Right ventricle myocardium inferior (tissue), 1 donor: ENCODE measurements at places on chromosomes 7 and 10. TPM values are rescaled to one million over a fixed set of nuclear protein-coding genes. Genes with fewer than 3 reads are reported as not detected.

DNA sequence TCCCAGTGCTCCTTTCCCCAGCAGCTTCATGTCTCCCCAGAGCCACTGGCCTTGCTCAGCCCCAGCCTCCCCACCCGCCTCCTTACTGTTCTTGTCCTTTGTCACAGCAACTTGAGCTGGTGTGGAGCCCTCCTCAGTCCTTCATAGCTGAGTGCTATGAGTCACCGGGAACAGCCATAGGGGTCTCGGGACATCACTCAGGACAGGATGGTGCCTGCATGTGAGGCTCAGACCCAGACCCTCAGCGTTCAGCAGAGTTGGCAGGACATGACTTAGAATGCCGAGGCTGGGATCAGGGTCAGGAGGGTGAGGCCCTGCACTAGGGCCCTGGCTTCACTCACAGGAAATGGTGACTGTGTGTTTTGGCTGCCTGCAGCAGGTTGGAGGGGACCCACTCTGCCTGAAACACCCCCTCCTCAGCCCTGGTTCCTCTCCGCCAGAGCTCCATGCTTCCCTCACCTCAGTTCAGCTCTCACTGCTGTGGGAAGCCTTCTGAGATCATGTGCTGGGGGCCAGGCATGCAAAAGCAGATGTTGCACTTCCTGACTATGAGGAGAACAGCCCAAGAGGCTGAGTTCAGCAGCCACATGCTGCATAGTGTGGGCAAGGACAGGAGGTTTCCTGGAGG lies 40.7 kb upstream of the GJD4 start:
- DNase-seq = no peak

OR9A2 gene
- not detected for total RNA-seq

- DNase-seq = no peak
Measured at GRCh38 chr7:41084381-41084780, 618.5 kb downstream of the INHBA start.

DNA sequence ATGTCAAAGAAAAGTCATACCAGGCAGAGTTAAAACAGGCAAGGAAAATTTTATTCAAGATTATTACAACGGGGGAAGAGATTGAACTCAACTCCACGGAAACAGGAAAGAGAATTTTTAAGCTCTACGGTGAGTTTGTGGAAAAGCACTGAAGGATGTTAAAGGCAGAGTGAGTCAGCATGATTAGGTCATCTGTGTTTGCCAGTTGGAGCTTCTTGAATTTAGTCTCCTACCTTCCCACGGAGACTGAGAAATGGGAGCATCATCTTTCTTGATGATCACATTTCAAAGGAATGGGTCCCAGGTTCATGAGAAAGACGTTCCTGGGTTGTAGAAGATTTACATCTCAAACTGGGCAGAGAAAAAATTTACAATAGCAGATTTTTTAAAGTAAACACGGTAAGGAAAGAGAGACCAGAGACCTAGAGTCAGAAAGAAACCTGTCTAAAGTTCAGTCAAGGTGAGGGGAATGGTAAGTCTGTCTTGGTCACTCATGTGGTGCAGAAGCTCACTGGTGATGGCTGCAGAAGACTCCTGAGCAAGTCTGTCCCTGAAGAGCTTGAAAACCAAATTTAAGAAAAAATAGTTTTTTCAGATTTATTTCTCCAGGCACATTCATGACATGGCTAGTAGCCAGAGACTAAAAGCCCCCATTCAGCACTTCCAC lies 516.9 kb upstream of the LRRN3 start:
- DNase-seq = no peak

DNA sequence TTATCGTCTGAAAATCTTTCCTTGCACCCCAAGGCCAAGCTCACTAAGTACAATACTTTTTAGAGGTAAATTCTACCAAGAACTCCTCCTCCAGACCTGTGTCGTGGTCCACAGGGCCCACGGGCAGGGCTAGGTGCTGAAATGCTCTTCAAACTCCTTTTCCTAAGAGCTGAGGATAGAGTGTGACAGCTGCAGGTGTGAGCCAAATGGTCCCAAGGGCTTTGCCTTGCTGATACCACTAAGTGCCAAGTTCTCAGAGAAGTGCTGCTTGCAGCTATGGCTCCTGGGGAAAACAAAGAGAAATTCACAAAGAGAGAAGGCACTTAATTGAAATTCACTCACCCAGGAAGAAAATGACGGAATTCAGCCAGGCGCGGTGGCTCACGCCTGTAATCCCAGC lies 868.9 kb upstream of the AUTS2 start:
- DNase-seq = no peak

DNA sequence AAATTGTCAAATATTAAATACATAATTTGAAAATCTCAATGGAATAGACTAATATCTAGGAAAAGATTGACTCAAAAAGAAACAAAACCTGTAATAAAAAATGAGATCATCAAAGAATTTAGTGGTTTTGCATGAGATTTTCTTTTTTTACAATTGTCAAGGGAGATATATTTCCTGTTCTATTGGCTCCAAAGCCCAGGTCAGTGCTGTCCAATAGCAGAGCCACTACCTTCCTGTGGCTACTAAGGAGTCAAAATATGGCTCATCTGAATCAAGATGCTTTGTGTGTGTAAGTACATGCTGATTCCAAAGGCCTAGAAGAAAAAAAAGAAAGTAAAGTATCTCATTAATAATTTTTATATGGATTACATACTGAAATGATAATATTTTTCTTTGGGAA lies 191.9 kb downstream of the C7orf25 start:
- DNase-seq = no peak

DNA sequence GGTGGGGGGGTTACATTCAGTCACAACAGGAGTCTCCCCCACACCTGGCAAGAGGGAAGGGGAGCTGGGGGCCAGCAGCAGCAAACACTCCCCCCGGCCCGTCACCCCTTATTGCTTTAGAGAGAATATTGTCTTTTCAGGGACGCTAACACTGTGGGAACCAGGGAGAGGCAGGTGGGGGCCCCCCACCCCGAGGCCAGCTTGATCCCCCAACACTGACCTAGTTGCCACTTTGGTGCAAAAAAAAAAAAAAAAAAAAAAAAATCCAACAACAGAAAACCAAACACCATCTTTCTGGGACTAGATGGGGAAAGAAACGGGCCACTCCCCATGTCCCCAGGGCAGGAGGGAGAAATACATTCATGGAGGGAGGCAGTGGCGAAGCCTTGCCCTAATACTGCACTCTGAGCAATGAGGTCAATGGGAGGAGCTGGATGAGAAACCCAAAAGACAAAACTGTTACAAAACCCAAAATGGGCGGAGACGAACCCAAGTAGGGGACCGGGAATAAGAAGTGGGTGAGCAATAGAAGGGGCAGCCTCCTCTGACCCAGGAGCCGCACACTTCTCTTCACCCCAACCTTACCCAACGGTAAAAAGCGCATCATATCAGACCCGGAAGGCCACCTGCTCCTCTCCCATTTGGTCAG lies 6.5 kb downstream of the GNB2 start:
- no peak for DNase-seq

DNA sequence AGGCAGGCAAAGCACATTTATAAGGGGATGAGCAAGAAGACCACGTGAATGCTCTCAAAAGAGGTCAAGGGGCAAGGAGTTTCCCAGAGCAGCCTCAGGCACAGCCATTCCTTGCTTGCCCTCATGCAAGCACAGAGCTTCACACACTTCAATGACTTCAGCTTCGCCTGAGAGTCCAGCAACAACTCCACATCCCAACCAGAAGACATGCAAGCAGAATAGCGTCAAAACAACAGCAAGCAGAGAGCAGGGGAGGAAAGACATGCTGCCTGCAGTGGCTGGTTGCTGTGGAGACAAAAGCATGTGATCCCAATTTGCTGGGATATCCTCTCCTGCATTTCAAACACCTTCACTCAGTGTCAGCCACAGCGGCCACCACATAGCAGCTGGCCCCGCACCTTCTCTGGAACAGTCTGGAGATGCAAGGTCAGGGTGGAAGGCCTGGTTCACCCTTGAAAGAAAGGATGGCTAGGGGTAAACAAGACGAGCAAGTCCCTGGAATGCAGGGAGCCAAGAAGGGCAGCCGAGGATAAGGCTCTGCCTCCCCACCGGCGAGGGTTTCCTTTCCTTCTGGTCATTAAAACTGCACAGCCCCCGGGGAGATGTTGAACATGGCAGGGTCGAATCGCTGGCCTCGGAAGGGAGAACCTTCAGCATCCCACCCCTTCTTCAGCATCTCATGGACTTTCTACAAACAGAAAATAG lies 60.2 kb upstream of the CAMK2B start:
- no peak for DNase-seq

ANKRD30A gene
- total RNA-seq = not detected

COL1A2 gene
- 96.6 TPM for total RNA-seq

DNA sequence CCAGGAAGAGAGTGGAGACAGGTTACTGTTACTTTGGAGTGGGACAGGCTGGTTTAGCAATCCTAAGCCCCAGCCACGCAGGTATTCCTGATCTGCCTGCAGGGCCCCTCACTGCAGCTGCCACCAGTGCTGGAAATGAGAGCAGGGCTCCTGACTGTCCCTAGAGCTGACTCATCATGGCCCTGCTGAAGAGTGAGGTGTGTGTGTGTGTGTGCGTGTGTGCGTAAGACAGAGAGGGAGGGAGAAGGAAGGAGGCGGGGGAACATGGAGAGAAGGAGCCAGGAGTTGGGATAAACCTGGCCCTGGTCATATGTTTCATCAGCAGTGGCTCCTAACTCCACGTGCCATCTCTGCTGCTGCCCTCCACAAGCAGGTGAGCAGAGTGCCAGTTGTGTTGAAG lies 3.6 kb downstream of the FOXI2 start:
- DNase-seq = no peak

DNA sequence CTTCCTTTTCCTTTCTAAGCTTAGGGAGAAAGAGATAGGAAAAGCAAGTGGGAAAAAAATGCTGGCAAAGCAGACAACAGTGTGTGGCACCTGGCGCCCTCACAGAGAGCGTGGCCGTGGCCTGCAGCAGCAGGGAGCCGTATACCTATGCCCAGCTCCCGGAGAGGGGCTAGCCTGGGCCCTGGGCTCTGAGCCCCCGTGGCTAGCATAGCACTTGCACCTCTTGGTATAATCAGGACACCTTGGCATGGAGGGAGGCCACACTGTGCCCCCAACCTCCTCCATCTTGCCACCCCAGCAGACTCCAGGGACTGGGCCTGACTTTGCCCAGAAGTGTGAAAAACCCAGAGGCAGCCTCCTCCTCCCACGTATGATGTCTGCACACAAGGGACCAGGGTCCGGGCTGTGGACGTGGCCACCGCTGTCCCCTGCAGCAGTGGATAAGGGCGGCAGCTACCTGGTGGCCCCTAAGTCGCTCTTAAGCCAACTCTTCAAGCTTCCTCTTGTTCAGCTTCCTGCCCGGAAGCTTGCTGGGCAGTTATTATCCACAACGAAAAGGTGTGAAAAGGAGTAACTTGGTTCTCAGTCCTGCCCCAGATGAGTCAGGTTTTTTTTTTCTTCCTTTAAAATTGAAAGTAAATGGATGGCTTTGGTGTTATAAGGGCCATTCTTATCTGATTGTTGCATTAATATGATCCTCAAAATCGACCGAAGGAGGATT lies 249.1 kb upstream of the PITRM1 start:
- DNase-seq = no peak

GRCh38 chr10:103874730-103875129 lies 19.4 kb upstream of the SH3PXD2A start:
- DNase-seq = no peak

GRCh38 chr10:30986053-30986555 lies 45.6 kb downstream of the ZNF438 start:
- DNase-seq = no peak

DNA sequence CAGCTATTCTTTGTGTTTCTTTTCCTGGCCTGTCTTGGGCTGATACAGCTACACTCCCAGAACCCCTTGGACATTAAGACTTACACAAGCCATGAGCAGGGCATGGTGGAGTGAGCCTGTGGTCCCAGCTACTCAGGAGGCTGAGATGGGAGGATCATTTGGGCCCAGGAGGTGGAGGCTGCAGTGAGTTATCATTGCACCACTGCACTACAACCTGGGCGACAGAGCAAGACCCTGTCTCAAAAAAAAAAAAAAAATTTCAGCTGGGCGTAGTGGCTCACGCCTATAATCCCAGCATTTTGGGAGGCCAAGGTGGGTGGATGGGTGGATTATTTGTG lies 13.6 kb upstream of the FOXK1 start:
- no peak for DNase-seq

MEOX2 gene
- total RNA-seq = 9.0 TPM

- DNase-seq = no peak
Measured at GRCh38 chr7:47153058-47153457, 428.9 kb downstream of the TNS3 start.

DNA sequence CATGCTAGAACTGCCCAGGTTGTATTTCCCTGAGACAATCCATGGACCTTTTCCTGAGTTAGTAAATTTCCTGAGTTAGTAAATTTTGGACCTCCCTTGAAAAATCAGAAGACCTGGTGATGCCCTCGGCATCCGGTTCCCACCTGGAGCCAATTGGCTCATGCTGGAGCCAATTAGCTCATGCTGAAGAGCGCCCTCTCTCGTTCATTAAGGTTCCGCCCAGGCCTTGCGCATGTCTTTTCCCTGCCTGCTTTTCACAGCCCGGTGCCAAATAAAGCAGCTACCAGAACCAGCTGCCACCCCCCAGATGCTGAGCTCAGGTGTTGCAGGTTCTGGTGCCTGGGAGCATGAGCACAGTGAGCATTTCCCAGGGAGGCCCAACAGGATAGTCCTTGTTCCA lies 96.2 kb downstream of the APBB1IP start:
- no peak for DNase-seq

ACTR1A gene
- 101 TPM for total RNA-seq

SEC31B gene
- 8.2 TPM for total RNA-seq

- DNase-seq = no peak
Measured at GRCh38 chr7:3301831-3302618, 973 bp downstream of the SDK1 start.

DNA sequence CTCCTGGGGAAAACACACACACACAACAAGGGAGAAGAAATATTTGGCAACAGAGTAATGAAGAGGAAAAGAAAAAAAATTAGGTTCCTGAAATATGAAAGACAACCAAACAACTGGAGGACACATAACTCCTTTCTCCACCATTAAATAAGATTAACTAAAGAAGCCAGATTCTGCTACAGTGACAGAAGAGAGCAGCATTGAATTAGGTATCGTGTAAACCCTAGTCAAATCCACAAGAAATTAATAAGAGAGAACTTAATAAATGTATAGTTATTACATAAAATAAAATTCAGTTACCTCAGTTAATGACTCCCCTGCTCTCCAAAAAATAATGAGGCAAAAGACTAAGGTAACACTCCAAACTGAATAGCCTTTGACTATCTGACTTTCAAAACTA lies 306.7 kb downstream of the CRPPA start:
- DNase-seq = no peak
